ENCODE measurements at places on chromosomes 6 and 20.

DNA sequence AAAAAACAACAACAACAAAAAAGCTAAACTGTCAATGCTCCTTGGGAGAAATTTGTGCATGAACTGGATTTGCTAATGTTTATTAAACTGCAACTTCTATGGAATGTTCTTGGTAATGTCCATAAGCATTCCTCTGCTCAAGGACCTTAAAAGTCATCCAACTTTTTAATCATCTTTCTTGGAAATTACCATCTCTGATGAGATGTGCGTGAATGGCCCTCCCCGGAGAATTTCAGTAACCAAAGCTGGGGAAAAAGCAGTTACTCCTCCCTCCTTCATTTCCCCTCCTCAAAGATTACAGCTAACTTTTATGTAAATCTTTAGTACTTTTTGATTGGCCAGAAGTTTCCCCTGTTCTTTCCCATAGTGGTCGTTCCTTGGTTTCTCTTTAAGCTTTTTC, 5.2 kb downstream of the TBCC start:
- no peak for DNase-seq

GRCh38 chr6:155014670-155015300, 19.7 kb downstream of the TIAM2 start:
- no peak for DNase-seq

DNA sequence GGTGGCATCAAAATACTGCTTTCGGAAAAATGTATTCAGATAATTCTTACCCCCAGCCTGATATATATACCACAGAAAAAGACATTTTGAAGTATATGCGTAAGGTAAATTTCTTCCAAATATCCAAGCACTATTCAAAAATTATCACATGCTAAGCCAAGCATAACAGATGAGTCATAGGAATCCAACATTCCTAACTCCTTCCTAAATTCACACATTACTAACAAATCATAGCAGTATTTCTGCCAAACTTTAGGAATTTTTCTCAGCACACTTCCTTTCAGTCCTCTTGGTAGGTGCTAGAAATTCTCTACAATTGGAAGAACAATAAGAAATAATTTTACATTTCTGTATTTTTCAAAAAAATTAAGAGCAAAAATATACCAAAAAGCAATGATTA, 417.5 kb downstream of the EYS start:
- DNase-seq: no peak

GRCh38 chr6:18579869-18580268, 192.7 kb downstream of the RNF144B start:
- no peak for DNase-seq

DNA sequence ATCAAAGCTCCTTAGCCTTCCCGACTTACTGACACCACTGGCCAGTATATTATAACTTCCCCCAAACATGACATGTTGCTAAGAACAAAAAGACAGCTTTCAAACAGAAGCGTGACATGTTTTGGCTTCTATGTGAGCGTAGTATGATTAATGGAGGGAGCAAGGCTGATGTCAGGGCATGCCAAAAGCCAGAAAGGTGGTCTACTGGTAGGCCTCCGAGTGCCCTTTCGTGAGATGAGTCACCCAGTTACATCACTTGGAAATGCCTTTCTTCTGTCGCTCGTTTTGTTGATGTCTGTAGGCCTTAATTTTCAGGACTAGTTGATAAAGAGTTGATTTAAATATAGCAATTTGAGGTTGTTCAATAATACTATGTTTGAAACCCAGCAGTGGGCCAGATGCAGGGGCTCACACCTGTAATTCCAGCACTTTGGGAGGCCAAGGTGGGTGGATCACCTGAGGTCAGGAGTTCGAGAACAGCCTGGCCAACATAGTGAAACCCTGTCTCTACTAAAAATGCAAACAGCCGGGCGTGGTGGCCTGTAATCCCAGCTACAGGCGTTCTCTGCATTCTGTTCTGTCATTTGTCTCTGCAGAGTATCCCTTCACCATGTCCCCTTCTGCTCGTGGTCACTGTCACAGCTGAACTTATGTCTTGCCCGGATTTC, 53.3 kb downstream of the CNKSR3 start:
- no peak for DNase-seq

DNA sequence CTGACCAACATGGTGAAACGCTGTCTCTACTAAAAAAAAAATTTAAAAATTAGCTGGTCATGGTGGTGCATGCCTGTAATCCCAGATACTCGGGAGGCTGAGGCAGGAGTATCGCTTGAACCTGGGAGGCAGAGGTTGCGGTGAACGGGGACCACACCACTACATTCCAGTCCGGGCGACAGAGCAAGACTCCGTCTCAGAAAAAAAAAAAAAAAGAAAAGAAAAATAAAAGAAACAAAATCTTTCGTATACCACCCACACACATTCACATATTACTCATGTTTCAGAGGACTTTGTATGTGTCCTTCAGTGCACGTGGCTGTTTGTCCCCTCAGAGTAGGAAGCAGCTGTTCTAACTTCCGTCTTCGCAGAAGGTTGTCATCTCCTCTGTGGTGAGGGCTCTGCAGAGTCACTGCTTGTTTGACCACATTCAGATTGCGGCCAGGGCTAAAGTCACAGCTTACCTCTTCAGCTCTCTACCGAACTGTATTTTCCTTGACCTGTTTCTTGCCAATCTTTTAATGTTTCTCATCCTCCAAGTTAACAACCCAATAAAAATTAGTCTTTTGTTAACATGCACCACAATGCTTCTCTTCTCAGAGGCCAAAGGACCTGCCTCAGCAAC, 36.6 kb upstream of the HIVEP1 start:
- no peak for DNase-seq

DNA sequence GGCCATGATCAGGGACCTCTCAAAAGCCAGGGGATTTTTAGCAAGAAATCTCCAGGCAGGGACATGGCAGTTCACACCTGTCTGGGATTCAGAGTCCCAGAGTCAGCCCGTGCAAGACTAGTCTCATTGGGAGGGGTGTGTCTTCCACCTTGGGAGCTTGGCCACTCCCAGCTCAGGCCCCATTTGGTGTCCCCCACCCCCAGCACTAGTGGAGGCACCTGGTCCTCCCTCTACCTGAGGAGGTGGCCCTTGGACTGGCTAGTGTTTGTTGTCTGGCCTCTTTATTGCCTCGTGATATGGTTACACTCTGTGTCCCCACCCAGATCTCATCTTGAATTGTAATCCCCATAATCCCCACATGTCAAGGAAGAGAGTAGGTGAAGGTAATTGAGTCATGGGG, 140.8 kb upstream of the PHACTR3 start:
- no peak for DNase-seq

GRCh38 chr20:63284544-63284949, 8.4 kb upstream of the COL20A1 start:
- no peak for DNase-seq

- DNase-seq: no peak
These were observed 368.9 kb downstream of the PRKN start for GRCh38 chr6:162358625-162359024.

DNA sequence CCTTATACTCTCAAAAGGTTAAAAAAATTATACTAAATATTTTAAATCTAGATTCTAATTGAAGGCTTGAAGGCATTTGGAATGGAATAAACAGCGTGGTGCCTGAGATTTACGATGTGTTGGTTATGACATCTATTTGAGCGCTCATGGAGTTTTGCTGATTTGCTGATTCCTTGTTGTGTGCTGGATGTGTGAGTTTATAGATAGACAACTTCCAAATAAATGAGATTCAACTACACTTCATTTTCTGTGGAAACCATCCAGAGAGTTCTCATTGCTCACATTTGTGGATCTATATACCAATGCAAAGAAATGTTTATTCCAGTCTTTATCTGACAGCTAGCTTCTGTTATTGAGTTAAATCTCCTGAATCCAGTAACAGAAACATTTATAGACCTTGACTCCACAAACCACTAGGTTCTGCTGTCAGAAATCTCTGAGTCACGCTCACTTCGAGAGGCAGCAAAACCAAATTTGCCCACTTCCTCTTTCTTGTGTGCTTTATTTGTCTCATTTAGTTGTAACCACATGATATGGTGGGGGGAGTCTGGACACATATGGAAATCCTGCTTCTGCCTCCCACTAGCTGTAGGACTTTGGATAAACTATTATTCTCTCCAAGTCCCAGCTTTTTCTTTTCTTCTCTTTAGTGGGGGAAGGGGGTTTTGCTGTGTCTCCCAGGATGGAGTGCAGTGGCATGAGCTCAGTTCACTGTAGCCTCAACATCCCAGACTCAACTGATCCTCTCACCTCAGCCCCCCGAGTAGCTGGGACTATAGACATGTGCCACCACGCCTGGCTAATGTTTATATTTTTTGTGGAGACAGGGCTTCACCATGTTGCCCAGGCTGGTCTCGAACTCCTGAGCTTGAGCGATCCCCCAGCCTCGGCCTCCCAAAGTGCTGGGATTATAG, 54.5 kb downstream of the IPCEF1 start:
- no peak for DNase-seq

DNA sequence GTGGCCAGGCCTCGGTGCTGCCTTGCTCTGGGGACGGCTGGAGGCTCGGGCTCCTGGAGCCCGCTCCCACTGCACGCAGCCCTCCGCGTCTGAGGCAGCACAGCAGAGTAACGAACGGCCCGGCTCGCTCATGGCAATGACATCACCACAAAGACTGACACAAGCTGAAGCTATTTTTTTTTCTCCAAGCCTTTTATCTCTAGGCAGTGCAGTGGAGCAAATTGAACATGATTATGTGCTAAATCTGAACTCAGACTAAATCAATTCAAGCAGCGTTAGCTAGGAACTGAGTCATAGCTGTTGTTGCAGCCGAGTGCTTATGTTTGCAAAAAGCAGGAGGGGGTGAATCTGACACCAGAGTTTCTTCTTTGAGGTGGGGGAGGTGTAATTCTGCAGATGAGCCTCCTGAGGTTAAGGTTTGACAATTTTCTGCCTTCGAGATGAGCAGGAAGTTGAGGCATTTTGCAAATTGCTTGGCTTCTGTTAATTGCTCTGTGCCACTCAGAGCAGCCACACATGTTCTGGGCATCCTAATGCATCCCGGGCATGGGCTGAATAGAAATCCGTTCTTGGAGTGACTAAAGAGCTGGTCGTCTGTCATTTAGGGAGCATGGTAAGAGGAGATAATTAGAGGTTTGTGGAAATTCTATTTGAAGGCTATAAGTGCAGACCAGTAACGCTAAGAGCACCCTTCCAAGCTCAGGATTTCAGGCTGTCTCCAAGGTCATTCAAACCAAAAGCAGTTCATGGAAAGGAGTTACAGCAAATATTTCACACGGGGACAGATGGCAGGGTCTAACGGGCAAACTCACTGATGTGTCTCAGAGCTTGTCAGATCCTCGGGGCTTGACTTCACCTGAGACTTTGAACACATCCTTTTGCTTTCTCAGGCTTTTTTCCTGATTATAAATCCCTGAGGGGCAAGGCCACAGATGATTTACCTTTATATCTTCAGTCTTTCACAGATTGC, 155.1 kb upstream of the ENPP5 start:
- no peak for DNase-seq

- no peak for DNase-seq
These were observed 71.1 kb upstream of the FOXQ1 start for GRCh38 chr6:1240766-1241318.

GRCh38 chr6:7542065-7542873, 798 bp downstream of the DSP start:
- no peak for DNase-seq

DNA sequence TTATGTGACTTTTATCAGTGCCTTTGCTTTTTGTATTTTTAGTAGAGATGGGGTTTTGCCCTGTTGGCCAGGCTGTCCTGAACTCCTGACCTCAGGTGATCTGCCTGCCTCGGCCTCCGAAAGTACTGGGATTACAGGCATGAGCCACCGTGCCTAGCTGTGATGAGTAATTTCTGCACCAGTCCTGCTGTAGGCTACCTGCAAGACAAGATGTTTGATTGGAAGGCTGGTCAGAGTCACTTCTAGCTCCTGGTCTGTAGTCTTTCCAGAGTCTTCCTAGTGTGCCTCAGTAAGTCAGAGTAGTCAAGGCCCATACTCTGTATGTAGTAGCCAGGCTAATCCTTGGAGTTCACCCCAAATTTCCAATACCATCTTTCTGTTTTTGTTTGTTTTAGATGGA, 8.9 kb downstream of the TIAM2 start:
- DNase-seq: no peak

GRCh38 chr20:54345301-54345724, 130.1 kb upstream of the DOK5 start:
- no peak for DNase-seq

DNA sequence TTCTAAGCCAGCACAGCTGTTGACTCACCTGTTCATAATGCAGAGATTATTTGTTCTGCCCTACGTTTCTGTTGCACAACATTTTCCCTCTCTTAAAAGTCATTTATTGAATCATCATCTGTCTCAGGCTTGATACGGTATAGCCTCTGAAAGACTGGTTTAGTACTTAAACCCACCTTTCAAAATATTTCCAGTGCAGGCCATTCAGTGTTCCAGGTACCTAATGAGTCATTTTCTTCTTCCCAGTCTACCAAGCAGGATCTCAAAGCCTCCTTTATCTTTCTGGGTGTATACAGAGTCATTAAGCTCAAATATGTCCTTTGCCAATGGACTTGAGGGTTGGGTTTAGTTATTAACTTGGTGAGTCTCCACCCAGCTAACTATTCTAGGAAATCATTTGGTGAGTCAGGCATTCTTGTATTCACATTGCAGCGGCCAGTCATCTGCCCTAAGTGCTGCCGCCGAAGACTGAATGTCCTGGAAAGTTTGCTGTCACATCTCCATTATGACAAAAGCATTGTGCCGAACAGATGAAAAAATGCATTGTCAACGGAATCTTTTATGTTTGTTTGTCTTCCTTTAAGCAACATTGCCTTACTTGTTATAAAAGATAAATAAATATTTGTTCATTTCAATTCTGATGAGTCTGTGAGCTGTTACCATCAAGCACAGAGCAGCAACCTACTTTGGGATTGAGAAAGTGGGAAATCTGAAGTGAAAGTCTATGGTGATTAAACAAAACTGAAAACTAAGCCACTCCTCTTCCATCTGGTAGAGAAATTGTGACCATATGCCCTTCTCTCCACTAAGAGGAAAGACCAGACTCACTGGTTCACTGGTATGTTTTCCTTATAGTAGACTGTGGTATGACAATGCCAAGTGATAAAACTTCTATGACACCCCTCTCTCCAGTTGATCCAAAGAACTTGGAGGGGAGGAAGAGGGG, 14.3 kb upstream of the FAM135A start:
- DNase-seq: no peak

DNA sequence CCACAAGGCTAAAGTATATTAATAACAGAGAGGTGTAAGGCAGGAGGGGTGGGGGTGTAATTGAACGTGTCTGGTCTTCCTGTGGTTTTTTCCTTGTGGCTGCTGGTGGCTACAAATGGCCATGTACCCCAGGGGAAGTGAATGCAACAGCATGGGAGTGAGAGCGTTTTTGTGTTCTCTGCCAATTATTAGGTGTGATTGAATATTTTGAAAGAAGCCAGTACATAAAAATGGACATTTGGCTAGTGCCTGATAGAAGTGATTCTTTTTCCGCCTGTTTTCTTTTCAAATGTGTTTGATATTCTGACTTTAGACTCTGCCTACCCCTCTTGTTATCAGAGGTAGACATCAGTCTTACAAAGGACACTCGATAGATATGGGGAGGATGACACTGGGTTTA, 141.3 kb downstream of the PRL start:
- DNase-seq: no peak
